Subcutaneous preadipocyte (primary cell): ENCODE measurements at places on chromosomes 2 and 18. TPM values are rescaled to one million over a fixed set of nuclear protein-coding genes. Genes with fewer than 3 reads are reported as not detected.

BIRC6 gene
- total RNA-seq = 118 and 152 TPM in 2 replicates

PCGF1 gene
- total RNA-seq = 16.2 and 22.4 TPM in 2 replicates

RRM2 gene
- 38.2 and 71.6 TPM in 2 replicates for total RNA-seq

FIGN gene
- total RNA-seq = 1.1 and 1.6 TPM in 2 replicates

UGT1A3 gene
- total RNA-seq = not detected in 2 replicates

SLC9A4 gene
- total RNA-seq = not detected in 2 replicates

EVA1A gene
- total RNA-seq = 3.3 and 18.2 TPM in 2 replicates

FEV gene
- not detected in 2 replicates for total RNA-seq

MTIF2 gene
- 40.4 and 49.1 TPM in 2 replicates for total RNA-seq

POTEI gene
- total RNA-seq = not detected in 2 replicates

IFT172 gene
- total RNA-seq = 26.6 and 27.6 TPM in 2 replicates

SCLY gene
- total RNA-seq = 15.1 and 27.8 TPM in 2 replicates

GCKR gene
- 0.73 TPM in 1 of 2 replicates, not detected in the other for total RNA-seq

METTL4 gene
- total RNA-seq = 7.7 and 11.9 TPM in 2 replicates

MYOM1 gene
- under 0.01 TPM in 2 replicates for total RNA-seq

CDH2 gene
- total RNA-seq = 1.1 and 5.7 TPM in 2 replicates

CRYBA2 gene
- not detected in 2 replicates for total RNA-seq

GAREM1 gene
- total RNA-seq = 7.2 and 8.1 TPM in 2 replicates

ARHGEF4 gene
- total RNA-seq = 0.98 and 2.9 TPM in 2 replicates

UGT1A5 gene
- total RNA-seq = not detected in 2 replicates
